ENCODE measurements at places on chromosomes 2 and 18. TPM values are rescaled to one million over a fixed set of nuclear protein-coding genes. Genes with fewer than 3 reads are reported as not detected.

- peaks cover 7% of the 10 kb centered on the region for H3K27me3 ChIP-seq
- no peak overlapping the region for H3K27ac ChIP-seq
- no peaks in the 10 kb centered on the region for H3K4me1 ChIP-seq
- DNase-seq: no peak
- no peaks in the 10 kb centered on the region for H3K36me3 ChIP-seq
- H3K4me3 ChIP-seq: no peak overlapping the region
These were observed 279.8 kb upstream of the SLC14A2 start for GRCh38 chr18:45335282-45336043.

The GALM gene
- 40.6 TPM for total RNA-seq

- H3K4me3 ChIP-seq: no peak overlapping the region
- DNase-seq: no peak
These were observed 317.3 kb upstream of the THUMPD2 start for GRCh38 chr2:40096360-40096759.

GRCh38 chr2:229205704-229206103 is 65.4 kb downstream of the PID1 start:
- H3K27me3 ChIP-seq: no peaks in the 10 kb centered on the region
- no peak for DNase-seq
- H3K27ac ChIP-seq: no peak overlapping the region
- no peaks in the 10 kb centered on the region for H3K36me3 ChIP-seq

The C2orf80 gene
- not detected for total RNA-seq

GRCh38 chr18:58325494-58325893 is 281.5 kb downstream of the NEDD4L start:
- no peak overlapping the region for H3K4me3 ChIP-seq
- H3K36me3 ChIP-seq: no peaks in the 10 kb centered on the region
- no peak overlapping the region for H3K27ac ChIP-seq
- peaks cover 6% of the 10 kb centered on the region for H3K4me1 ChIP-seq

The BCL11A gene
- total RNA-seq: 0.45 TPM

All from activated CD8-positive, alpha-beta T cell treated with anti-CD3 and anti-CD28 coated beads for 36 hours (primary cell).